Astrocyte (in vitro differentiated cells and primary cell): ENCODE measurements at places on chromosomes 4 and X. TPM values are rescaled to one million over a fixed set of nuclear protein-coding genes. Genes with fewer than 3 reads are reported as not detected.

DNA sequence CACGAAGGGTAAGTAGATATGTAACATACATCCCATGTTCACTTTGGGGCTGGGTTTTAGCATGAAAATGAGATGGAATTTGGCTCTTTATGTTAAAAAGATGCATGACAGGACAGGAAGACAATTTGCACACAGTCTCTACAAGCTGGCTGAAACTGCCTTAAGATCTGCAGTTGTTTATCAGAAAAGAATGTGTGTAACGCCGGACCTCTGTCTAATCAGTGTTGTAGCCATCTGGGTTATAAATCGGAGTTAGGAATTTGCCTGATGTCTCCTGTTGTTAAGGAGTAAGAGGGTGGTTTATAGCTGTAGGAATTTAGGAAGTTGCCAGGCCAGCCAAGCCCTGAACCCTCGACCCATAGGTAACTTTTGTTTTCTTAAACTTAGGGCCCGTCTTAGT, 562.9 kb upstream of the FAT1 start:
- DNase-seq = peak; percentile 30

GRCh38 chrX:151984328-151984727, 9.9 kb upstream of the GABRE start:
- peak; percentile 92 for DNase-seq

DNA sequence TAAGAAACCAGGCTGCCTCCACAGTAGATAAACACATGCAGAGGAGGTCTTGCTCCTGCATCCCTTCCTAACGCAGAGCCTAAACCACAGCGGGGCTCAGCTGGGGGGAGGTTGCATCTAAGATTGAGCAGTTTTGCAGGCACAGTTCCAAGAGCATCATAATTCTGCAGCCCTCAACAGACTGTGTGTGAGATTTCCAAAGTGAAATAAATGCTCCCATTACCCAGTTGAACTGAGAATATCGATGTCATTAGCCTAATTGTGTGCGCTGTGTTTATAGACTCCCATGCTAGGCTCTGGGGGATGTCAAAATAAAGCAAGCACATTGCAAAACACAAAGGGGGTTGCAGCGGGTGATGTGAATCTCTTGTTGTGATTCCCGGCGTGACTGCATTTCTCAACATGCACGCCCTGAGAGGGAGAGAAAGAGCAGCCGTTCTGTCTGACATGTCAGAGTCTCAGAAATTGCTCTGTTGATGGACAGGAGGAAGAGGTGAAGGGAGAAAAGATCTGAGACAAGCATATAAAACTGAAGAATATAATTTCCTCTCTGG, 150.0 kb upstream of the PSAPL1 start:
- no peak for DNase-seq

Gene GLA
- total RNA-seq = 48.0 and 51.9 TPM in 2 replicates

Gene IQCM
- 0.11 and 0.14 TPM in 2 replicates for total RNA-seq

DNA sequence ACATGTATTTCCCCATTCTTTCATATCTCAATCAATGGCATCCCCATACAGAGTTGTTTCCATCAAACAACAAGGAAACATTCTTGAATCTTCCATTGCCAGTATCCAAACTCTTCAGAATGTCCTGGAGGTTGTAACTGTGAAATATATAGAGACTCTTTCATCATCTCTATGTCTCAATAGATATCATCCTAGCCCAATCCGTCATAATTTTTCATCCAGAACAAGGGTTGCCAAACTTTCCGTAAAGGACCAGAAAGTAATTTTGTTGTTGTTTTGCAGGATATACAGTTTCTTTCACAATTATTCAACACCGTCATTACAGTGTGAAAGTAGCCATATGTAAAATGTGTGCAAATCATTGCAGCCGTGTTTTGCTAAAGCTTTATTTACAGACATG, 15.2 kb upstream of the CXCL6 start:
- no peak for DNase-seq

DNA sequence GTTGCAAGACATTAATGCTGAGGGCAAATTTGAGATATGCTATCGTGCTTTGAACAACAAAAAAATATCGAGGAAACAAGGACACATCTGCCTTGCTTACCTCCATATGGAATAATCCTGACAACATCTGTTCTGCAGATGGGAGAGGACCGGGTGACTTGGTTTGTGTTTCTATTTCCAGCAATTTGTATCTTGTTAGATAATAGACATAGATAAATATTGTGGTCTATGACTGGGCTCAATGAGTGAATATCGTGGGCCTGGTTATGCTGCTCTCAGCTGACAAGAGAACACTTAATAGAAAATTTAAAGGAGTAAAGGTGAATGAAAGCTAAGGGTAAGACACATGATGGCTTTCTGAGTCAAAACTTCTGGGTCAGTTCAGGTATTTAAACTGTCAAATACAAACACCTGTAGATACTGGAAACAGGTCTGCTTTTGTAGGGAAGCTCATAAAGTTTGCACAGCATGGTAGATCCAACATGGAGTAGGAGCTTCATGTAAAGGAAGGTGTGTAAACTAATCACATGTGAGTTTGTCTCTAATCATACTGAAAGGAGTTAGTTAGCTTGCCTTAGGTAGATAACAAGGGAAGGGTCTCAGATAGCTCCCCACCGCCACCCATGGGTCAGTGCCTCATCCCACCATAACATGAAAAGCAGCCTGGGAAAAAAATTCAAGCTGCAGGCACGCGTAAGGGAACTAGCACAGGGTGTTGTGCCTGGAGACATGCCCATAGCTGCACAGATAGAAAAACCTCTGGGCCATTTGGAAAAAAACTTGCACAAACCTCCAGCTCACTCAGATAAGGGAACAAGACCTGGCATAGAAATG, 904.1 kb upstream of the EPHA5 start:
- DNase-seq = peak; percentile 95

GRCh38 chrX:150236327-150236726, 126.8 kb upstream of the MAMLD1 start:
- DNase-seq = peak; percentile 23

Gene CSAG1
- total RNA-seq = 0.75 and 1.2 TPM in 2 replicates

- peak; percentile 6 for DNase-seq
Observed at GRCh38 chr4:106104276-106104675, 209.0 kb downstream of the NPNT start.

Gene STARD8
- 1.0 and 1.3 TPM in 2 replicates for total RNA-seq

Gene AWAT2
- total RNA-seq = not detected in 2 replicates

DNA sequence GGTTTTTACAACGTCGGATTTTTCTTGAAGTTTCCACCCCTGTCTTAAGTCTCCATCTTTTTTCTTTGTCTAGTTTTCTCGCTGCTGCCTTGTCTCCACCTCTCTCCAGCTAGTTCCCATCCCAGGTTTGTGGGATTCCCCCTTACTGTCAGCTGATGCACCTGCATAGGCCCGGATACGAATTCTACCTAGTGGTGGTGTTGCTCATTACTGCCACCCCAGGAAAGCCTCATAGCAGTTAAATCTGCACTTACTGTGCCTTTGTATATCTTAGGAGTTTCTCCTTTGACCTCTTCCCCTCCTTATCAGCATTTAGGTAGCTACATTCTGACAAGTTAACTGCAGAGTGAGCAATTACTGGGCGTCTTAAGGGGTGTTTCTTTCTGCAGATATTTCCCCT, 1693.1 kb upstream of the TENM3 start:
- DNase-seq = no peak

- DNase-seq = no peak
Observed at GRCh38 chr4:129144755-129145206, 48.8 kb downstream of the C4orf33 start.

- peak; percentile 56 for DNase-seq
Observed at GRCh38 chr4:177964693-177965168, 522.5 kb upstream of the AGA start.

- no peak for DNase-seq
Observed at GRCh38 chr4:186128842-186129241, 24.3 kb downstream of the FAM149A start.

GRCh38 chr4:118974758-118975157, 86.1 kb downstream of the SYNPO2 start:
- peak; percentile 39 for DNase-seq

Gene TACC3
- total RNA-seq = 10.2 and 15.0 TPM in 2 replicates

DNA sequence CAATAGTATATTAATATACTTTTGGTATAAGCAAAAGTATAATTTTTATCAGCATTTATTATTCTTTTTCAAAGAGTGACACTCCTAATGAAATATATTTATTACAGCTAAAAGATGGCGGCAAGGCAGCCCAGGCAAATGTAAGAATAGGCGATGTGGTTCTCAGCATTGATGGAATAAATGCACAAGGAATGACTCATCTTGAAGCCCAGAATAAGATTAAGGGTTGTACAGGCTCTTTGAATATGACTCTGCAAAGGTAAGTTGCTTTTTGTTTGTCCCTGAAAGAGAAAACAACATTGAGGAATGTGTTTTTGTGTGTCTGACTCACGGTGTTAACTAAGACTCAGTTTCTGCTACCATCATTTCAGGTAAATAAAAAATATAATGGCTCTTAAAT, 71.9 kb downstream of the PDLIM5 start:
- DNase-seq = peak; percentile 76

Gene RRH
- 0.25 TPM in 1 of 2 replicates, not detected in the other for total RNA-seq

Gene PLS3
- 310 and 313 TPM in 2 replicates for total RNA-seq

Gene S100P
- total RNA-seq = not detected in 2 replicates

Gene PROM1
- 34.5 and 38.0 TPM in 2 replicates for total RNA-seq

GRCh38 chr4:183471946-183472708, 27.7 kb downstream of the CDKN2AIP start:
- peak; percentile 35 for DNase-seq
